Lung (tissue), 17 donors: ENCODE measurements at places on chromosomes 4 and X.

- no peak for DNase-seq
Observed at GRCh38 chrX:47613082-47613481, 6.6 kb downstream of the SYN1 start.

DNA sequence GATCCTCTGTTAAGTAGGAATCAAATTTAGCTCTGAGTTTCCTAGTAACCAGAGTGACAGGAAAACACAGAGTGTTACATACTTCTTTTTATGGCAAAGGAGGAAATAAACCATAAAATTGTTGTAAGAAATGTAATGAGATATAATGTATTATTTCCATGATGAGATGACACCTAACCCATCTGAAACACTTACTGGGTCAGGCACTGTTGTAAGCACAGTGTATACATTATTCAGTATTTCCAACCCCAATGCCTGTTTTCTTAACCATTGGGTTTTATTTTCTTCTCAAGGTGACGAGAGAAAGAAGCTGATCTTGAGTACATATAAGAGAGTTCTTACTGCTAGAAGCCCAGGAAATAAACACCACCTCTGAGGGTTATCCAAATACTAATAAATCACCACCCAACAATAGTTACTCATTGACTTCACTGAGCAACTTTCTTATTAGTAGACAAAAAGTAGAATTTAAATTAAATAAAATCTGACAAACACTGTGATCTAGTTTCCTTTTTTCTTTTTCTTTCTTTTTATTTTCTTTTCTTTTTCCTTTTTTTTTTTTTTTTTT is 4.2 kb upstream of the ENAM start:
- no peak for DNase-seq

DNA sequence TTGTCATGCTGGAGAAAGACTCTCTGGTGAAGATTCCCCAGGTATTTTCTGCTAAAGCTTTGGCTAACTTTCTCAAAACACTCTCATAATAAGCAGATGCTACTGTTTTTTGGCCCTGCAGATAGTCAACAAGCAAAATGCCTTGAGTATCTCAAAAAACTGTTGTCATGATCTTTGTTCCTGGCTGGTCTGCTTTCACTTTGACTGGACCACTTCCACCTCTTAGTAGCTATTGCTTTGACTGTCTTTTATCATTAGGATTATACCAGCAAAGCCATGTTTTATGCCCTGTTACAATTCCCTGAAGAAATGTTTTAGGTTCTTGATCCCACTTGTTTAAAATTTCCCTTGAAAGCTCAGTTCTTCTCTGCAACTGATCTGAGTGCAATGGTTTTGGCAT is 231.5 kb downstream of the SLC7A11 start:
- no peak for DNase-seq

GRCh38 chr4:186628058-186628711 is 72.8 kb upstream of the MTNR1A start:
- DNase-seq: no peak
